ENCODE measurements at places on chromosomes 7 and 10.
A peak's percentile ranks its signal among the peaks of the same experiment; 100 is the strongest.

DNA sequence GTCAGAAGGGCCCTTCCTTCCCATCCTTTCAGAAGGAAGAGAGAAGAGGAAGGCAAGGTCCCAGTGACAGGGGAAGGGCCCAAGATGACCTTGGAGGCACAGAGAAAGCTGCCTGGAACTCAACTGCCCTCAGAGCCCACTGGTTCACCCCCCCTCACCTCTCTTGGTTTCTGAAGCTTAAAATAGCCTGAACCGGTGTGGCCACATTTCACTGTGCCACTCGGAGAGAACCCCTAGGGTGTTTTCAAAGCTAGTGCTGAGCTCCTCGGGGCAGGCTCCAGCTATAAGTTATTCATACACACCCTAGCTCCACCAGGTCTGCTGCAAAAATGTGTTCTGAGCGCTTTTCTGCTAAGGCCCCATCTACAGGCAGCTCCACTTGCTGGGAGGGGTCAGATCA lies 60.9 kb upstream of the ADRB1 start:
- DNase-seq, result peak; percentile 62

- DNase-seq, result no peak
These were observed 85.8 kb downstream of the TNS3 start for GRCh38 chr7:47496056-47496665.

- DNase-seq, result no peak
These were observed 215.0 kb downstream of the TNS3 start for GRCh38 chr7:47366960-47367359.

GRCh38 chr7:156777364-156778069 lies 115.5 kb downstream of the LMBR1 start:
- DNase-seq, result no peak

DNA sequence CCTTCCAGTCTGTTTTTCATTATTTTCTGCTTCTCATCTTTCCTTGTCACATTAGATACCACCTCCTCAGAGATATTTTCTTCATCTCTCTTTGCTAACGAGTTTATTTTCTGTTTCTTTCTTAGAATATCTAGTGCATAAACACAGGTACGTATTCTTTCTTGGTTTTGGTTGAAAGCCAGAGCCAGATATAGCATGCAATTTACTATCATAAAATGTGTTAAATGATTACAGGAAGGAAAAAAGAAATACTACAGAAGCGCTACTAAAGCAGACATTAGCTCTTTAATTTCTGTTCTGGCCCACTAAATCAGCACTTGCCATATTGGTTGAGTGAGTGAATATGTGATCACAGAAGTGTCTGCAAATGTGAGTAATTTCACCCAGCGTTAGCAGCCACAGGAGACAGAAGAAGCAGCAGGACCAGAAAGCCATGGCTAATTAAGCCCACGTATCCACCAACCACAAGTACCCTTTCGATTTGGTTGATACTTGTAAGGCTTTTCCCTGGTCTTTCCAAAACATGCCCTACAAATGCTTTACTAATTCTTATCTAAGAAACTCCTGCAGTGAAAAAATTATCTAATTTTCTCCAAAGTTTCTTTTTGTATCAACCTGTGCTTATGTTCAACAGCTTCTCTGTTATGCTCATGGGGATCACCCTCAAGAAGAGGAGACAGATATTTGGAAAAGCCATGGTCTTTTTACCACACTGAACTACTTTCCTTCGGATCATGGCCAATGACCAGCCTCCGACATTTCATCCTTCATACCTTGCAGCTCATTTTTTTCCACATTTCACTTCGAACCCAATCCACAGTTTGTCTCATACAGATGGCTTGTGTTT lies 23.1 kb upstream of the MACC1 start:
- peak; percentile 66 for DNase-seq

GRCh38 chr7:95157381-95157780 lies 167.0 kb downstream of the PON1 start:
- DNase-seq, result no peak

- DNase-seq, result no peak
These were observed 252.7 kb upstream of the CSTF2T start for GRCh38 chr10:51952056-51952455.

GRCh38 chr7:69256634-69257081 lies 341.6 kb upstream of the AUTS2 start:
- DNase-seq, result no peak

DNA sequence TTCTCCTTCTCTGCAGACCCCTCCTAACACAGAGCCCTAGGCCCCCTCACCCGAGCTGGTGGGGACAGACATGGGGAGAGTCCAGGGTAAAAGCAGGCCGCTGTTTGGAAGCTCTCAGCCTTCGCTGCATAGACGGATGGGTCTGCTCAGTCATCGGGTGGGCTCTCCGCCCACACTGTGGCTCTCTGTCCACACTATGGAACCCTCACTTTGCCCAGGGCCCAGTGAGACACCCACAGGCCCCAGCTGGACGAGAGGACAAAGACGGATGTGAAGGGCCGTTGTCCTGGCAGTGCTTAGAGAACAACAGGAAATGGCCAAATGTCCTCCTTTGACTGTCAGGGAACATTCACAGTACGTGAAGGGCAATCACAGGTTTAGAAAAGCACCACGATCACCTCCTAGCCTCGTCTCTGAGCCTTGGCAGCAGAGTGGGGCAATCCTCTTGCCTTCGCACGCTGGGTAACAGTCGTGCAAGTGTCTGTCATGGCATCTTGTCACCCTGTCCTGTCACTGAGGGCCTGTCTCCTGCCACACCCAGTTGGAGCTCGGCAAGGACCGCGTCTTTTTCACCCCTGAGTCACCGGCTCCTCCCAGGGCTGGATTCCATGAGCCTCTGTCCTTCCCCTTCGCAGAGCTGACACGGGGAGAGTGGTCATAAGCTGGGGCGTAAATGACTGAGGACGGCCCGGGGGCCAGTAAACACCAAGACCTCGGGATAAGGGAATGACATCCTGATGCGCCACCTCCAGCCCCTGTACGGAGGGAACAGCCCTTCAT lies 80.6 kb downstream of the PRKAG2 start:
- no peak for DNase-seq

- no peak for DNase-seq
These were observed 64.8 kb downstream of the ITGB8 start for GRCh38 chr7:20395511-20395910.

GRCh38 chr7:132836746-132837145 lies 245.1 kb downstream of the CHCHD3 start:
- no peak for DNase-seq

- DNase-seq, result no peak
These were observed 33.6 kb upstream of the XRCC2 start for GRCh38 chr7:152709287-152710152.

DNA sequence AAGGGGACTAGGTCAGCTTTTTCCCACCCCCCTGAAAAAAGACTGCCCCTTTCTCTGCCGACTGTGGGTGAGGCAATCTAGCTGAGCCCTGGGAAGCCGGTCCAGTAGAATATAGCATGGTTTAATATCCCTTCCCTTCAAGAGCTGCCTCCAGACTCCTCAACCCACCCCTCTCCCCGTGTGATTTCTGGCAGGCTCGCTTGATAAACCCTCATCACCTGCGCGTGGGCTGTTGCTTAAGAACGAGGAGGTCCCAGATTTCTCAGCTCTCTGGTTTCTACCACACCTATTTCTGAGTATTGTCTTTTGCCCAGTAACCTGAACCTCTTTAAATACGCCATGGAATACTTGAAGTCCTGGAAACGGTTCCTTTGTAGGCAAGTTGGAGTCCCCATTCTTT lies 2.0 kb upstream of the LRRC4 start:
- DNase-seq, result no peak

DNA sequence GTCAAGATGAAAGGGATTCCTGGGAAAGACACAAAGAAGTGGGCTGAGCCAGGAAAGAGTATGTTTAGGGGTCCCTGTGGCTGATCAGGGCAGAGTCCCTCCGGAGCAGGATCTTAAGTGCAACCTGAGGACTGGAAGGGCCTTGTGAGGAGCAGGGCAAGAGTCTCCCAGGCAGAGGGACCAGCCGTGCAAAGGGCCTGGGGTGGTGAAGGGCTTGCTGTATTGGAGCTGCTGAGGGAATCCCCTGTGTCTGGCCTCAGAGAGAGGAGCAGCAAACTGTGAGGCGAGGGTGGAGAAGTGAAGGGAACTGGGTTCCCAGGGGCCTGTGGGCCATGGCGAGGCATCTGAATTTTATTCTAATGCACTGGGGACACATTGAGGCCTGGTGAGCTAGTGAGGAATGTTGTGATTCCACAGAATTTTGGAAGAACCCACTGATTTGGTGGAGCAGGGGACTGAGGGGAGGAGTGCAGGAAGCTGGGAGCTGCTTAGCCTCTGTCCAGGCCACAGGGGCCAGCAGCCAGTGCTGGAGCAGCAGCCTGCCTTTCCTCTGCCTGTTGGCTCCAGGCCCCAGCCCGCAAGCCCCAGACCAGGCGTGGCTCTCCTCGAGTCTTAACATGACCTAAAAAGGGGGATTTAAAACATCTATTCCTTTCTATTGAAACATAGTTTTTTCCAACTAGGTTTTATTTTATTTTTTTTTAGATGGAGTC lies 138.4 kb upstream of the IGFBP3 start:
- no peak for DNase-seq

GRCh38 chr10:5960070-5960972 lies 17.0 kb downstream of the IL15RA start:
- no peak for DNase-seq

Measured in GM06990 (cell line).